ENCODE measurements at places on chromosomes 1 and 21.

DNA sequence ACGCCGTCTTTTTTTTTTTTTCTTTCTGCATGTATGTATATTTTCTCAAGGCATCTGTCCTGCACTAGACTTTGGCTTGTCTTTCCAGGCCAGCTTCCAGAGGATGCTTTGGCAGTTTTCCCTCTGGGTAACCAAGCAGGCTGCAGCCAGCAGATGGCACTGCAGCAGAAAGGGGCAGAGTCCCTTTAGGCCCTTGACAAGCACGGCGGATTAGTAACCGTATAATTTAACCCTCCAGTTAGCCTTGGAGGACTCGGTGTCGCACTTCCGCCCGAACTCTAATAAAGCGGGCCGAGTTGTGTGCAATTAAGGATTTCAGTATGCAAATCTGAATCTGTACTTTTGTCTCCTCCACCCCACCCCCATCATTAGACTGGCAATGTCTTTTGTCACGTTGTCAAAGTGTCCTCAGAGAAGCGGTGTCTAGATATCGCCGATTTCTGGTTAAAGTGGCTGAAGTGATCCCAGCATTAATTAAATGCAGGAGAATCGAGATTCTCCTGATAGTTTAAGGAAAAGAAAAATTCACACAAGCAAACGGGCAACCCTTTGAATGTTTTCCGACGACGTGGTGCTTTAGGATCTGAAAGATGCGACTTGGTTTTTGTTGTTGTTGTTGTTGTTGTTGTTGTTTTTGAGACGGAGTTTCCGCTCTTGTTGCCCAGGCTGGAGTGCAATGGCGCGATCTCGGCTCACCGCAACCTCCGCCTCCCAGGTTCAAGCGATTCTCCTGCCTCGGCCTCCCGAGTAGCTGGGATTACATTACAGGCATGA is 1.1 kb upstream of the TMEM167B start:
- no peak for DNase-seq

DNA sequence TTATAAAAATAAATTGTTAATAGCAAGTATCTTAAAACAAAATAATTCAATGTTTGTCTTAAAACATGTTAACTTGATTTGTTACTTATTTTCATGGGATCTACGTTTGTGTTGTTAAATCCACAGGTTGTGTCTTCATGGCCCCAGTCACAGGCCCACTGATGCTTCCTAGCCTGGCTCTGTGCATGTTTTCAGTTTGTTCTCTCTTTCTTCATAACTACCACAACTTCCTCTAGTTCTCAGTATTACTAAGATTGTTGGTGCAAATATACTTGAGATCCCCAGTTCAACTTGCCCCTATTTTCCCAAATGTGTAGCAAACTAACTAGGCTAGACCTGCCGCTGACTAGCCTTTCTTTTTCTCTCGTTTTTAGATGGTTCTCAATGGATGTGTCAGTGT is 250.5 kb downstream of the NRIP1 start:
- no peak for DNase-seq

GRCh38 chr1:101243751-101244150 is 6.9 kb downstream of the S1PR1 start:
- DNase-seq: no peak

DNA sequence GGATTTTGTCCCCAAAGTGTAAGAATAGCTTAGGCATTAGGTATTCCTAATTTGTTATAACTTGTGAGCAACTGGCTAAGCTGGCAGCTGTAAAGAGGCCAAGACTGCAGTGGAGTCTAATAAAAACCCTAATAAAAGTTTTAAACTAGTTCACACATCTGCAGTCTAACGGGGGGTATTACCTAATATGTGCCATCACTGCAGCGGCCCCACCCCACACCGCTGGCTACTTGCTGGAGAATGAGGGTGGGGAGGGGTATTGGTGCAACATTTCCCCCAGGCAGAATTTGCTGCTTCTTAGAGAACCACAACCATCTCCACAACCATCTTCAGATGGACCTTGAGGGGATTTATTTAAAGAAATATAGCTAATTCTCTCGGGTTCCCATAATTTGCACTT is 135.0 kb downstream of the ZC3H11B start:
- DNase-seq: no peak

- no peak for DNase-seq
Measured at GRCh38 chr1:223483511-223483910, 90.3 kb downstream of the CCDC185 start.

- no peak for DNase-seq
Measured at GRCh38 chr1:64179588-64179987, 23.8 kb upstream of the UBE2U start.

DNA sequence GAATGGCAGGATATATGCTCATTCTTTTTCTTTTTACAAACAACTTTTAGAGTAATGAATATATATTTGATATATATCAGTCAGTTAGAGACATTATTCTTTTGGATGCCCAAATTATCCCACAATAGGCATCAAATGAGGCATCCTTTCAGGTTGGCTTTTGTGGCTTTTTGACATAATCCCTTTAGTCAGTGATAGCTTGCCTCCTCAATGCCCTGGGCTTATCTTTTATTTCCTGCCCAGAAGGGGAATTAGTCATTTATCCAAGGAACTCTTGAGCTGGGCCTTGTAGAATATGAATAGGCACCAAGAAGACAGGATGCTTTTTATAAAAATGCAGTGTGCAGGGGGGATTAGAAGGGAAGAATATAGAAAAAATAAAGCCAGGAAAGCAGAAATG is 22.2 kb downstream of the EPHX4 start:
- DNase-seq: no peak
